ENCODE measurements at places on chromosomes 16 and 17.

DNA sequence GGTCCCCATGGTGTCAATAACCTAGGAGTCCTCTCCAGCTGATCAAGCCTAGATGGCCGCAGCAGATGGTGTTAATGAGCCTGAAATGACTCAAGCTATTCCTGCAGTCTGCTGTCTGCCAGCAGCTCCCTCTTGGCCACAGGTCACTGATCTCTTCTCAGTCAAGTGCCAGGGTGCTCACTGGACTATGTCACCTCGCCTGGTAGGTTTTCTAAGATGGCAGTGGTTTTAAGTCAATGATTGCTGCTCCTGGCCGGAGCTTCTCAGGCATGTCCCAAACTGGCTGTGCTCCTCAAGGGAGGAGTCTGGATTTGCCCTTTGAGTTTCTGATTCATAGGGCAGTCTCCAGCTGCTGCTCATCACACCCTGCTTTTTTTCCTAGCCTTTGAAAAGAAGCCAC, 58.6 kb upstream of the SHISA6 start:
- no peak for DNase-seq

GRCh38 chr17:47276868-47277267, 23.2 kb downstream of the ITGB3 start:
- DNase-seq: no peak

DNA sequence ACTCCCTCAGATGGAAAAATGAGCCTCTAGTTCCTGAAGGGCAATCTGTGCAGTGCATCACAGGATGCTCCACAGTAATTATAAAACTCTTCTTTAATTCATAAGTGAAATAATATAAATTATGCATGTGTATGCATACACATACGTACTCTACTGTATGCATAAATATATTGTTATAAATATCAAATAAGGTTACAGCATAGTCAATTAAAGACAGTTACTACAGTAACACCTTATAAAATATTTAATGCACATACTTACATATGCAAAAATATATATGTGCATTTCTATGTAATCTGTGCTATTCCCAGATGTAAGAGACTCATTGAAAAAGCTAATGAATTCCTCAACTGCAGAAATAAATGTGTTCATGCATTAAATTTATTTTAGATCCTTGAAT, 1515.1 kb downstream of the CDH11 start:
- DNase-seq: no peak

DNA sequence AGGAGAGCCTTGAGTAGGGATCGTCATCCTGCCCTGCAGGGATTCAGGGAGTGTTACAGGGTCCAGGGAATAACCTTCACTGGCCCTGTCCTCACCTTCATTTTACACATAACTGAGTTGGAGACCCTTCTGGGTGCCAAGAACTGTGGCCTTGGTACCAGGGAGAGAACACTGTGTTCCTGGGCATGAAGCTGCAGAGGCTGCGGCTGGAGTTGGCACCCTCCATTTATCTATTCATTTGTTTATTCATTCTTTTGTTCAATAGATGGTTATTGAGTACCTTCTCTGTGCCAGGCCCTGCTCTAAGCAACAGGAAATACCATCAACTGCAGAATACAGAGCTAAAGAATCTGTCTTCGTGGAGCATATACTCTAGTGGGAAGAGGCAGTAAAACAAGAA, 6.7 kb downstream of the ABCC3 start:
- DNase-seq: no peak

DNA sequence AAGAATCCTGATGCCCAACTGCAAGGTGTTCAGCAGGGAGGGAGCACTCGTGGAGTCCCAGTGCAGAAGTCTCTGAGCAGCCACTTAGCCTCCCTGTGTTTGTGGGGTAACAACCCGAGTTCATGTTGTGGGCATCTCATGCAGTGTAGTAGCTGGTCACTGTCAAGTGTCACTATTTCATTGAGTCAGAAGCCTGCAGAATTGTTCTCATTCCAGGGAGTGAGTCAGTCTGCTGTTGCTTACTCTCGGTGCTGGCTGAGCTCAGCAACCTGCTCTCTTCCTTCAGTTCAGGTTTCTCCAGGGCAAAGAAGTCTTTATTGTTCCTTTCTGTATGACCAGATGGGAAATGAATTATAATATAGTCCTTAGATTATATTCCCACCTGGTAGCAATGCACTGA, 24.1 kb downstream of the HMOX2 start:
- no peak for DNase-seq

DNA sequence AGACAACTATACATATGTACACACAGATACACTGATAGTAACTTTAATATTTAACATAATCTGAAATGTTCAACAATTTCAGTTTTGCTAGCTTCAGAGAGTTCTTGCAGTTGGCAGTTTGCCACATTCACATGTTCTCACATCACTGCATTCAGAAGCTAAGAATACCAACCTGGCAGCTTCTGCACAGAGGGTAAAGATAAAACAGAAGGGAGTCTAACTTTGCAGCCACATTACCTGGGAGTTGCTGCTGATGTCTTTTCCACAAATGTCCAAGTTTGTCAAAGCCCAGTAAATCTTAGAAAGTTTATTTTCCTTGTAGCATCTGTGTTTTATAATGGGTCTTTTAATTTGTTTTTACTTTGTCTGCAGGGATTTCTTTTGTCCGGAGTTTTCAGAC, 332.0 kb downstream of the BCAS3 start:
- DNase-seq: no peak

DNA sequence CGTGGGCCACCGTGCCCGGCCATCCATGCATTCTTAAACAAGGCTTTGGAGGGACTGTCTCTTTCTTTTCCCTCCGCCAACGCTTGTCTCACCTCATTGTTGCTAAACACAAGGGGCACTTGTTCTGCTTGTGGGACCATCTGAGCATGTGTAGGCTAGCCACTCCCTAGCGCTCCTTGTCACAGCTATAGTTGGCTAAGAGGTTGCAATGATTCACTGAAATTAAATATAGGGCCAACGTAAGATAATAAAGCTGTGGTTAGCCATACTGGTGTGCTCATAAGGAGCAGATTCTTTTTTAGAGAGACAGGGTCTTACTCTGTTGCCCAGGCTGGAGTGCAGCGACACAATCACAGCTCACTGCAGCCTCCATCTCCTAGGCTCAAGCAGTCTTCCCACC, 41.2 kb downstream of the KIAA0513 start:
- no peak for DNase-seq

DNA sequence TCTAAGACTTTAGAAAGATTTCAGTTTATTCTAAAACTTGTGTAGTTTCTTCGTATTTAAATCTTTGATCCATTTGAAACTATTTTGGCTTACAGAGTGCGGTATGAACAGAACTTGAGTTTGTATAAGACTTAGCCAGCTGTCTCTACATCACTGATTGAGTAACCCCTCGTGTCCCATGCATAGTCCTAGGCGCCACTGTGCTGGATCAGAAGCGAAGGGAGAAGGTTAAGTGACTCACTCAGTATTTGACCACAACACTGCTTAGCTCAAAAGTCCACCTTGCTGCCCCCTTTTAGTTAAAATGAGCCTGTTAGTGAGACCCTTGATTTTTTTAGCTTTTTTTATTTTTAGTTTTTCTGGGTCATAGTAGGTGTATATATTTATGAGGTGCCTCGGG, 28.4 kb downstream of the CD300LB start:
- DNase-seq: no peak

DNA sequence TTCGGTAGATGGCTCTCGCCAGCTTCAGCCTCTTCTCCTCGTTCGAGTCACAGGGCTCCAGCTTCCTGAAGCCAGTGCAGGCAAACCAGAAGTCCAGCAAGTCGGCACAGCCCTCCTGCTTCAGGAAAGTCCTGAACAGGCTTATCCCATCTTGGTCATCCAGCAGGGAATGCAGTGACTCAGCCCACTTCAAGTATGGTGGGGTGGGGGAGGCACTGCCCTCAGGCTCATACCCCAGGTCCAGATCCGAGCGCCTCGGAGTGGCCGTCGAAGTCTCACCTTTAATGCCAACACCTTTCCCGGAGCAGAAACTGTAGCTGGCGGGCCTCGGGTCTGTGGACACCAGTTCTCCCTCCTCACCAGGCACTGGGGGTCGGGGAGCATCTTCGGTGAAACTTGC, 5.9 kb downstream of the AXIN1 start:
- DNase-seq: no peak

GRCh38 chr16:11319529-11320146, 25.6 kb upstream of the RMI2 start:
- DNase-seq: no peak

DNA sequence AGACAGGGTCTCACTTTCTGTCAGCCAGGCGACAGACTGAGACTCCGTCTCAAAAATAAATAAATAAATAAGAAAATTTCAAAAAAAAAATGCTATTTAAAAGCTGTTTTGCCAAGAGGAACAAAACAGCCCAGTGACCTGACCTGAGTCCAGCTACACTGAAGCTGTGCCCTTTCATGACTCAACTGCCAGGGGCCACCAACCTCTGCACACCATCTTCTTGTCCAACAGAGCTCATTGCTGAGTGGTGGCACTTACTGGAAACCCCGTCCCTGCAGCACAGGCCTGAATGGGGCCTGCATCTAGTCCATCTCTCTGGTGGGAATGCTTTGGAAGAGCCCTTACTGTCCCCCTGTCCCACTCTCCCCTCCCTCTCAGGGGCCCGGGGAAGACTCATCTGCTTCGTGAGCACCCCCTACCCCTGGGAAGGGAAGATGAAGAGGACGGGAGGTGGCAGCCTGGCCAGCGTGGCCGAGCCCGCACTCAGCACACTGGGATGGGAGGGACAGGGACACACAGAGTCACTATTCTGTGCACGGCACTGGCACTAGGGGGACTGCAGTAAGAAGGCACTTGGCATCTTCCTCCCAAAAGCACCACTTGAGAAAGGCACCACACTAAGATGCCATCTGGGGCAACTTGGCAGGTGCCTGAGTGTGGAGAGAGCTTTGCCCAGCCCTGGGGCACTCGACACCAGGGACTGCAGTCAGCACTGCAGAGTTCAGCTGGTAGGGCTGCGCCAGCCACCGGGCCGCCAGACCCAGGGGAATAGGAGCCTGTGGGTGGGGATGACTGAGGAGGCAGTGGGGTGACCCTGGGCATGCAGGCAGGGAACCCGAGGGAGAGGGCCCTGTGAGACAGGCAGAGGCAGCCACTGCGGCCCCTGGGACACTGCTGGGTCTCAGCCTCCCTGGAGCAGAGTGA, 13.5 kb downstream of the FBXO31 start:
- no peak for DNase-seq

DNA sequence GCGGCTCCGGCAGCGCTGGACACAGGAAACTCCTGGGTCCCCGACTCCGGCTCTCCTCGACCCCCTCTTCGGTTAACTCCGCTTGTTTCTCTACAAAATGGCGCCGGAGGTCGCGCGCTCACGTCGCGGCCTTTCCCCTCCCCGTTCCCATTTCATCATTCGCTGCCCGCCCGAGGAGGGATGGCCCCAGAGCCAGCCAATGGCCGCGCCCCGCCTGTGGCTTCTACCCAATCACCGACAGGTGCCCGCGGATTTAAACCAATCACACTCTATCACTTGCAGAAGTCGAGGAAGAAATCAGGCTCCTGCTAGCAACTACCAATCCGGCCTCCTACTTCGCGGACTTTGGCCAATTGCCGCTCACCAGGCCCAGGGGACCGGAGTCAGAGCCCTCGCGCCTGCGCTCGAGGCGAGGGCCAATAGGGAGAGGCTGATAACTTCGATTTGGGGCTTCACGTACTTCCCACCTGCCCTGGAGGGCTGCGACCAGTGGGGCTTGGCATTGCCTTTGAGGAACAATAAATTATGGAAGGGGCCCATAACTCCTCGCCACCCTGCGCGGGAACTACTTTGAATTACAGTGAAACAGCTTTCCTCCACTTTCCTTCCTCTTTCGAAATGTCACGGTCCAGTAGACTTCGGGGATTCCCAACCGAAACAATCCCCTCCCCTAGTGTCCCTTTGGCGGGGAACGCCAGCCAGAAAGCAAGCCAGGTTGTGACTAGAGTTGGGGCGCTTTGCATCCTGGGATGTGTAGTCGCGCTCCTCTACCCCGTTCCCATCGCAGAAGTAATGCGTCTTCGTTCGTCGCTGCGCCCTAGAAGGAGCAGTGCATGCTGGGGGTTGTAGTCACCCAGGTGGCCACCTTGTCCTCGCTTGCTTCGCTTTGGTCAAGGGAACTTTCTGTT, at the start of gene CNOT1:
TSS of gene CNOT1 (minus strand) at position 94 of the 908 bp plus-strand sequence. CDS start 30,489 bp downstream, outside the sequence.
- peak; percentile 96 for DNase-seq

DNA sequence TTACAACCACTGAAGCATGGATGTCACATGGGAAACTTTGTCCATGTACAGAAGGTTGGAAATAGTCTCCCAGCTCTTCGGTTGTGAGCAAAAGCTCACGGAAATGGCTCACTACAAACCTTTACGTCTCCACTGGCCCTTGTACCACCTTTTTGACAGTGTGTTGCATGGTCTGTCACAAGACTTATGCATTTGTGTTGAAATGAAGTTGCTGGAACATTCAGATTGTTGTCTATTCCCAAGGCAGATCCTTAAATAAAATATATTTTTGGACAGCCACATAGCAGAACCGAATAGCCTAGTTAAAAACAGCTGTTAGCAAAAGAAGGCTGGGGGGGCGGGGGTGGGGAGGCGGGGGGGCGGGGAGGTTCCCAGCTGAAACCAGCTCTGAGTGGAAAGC, 39.2 kb downstream of the KNOP1 start:
- DNase-seq: no peak

DNA sequence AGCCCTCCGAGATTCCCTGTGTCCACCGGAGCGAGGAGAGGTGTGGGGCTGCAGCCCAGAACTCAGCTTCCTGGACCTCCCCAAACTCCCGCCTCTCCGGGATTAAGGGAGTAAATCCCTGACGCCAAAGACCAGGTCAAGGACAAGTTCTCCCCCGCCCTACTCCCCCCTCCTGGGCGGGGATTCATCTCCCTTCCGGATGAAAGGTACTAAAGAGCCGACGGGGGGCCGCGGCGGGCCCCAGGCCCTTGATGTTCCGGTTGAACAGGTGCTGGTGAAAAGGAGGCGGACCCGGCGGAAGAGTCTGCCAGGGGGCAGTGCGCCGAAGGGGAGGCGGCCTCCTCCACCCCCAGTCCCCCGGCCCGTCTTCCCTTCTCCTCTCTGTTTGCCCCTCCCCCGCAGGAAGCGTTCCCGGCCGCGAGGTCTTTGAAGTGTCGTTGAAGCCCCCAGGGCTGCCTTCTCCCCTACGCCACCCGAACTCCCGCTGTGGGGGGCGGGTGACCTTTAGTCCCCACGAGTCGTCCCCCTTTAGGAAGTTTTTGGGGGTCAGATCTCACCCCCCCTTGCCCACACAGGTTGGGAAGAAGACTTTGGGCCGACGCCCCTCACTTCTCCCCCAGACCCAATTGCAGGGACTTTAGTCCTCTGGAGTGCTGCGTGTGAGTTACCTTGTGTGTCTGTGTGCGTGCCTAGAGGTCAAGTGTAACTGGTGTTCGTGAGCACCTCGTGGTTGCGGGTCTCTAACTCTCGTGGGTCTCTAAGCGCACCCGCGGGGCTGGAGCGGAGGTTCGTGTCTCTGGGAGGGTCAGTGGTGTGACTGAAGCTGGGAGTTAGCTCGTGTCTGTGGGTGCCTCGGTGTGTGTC, 1.1 kb upstream of the MLLT6 start:
- DNase-seq: peak; percentile 53
